ENCODE measurements at places on chromosomes 6 and 20. TPM values are rescaled to one million over a fixed set of nuclear protein-coding genes. Genes with fewer than 3 reads are reported as not detected.

The KCNK5 gene
- 11.0 TPM for total RNA-seq

The ANKRD66 gene
- not detected for total RNA-seq

The CFAP61 gene
- not detected for total RNA-seq

The EIF6 gene
- 176 TPM for total RNA-seq

The CLPSL1 gene
- total RNA-seq = not detected

The PTCRA gene
- not detected for total RNA-seq

The BPIFB2 gene
- total RNA-seq = 93.5 TPM

The C20orf144 gene
- not detected for total RNA-seq

The NR2E1 gene
- not detected for total RNA-seq

DNA sequence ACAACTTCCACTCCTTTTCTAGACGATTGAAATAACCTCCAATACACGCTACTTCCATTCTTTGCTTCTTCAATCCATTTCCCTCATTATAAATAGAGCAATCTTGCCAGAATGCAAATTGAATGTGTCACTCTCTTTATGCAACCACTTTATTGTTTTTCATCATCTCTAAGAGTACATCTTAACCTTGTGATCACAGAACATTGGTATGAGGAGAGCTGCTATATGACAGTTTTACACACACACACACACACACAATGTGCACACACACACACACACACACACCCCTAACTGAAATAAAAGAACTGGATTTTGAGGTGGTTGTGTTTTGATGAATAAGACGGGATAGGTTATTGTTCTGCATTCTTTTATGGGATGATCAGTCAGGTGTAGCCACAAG is 187.0 kb downstream of the HDGFL1 start:
- no peak for DNase-seq

GRCh38 chr20:7226156-7226555 is 458.7 kb downstream of the BMP2 start:
- DNase-seq = no peak

GRCh38 chr20:53510262-53510661 is 83.4 kb downstream of the ZNF217 start:
- DNase-seq = no peak

GRCh38 chr6:145189836-145190235 is 545.5 kb downstream of the EPM2A start:
- DNase-seq = no peak

GRCh38 chr6:84779380-84779779 is 15.0 kb upstream of the TBX18 start:
- DNase-seq = no peak

DNA sequence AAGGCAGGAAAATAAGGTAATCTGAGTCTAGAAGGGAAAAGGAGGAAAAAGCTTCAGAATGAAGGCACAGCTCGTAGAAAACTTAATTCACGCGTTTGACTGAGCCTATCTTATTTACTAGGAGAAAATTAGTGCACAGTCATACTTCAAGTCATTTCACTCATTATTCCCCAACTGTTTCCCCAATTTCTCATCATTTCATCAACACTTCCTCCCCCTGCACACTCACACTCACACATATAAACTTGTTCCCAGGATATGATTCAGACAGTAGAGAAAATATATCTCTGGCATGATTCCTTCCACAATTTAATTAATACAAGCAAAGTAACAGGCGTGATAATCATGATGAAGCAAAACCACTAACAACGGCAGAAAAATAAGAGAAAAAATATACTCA is 94.5 kb upstream of the F13A1 start:
- no peak for DNase-seq

- no peak for DNase-seq
Measured at GRCh38 chr20:61500791-61501321, 248.8 kb downstream of the CDH4 start.

DNA sequence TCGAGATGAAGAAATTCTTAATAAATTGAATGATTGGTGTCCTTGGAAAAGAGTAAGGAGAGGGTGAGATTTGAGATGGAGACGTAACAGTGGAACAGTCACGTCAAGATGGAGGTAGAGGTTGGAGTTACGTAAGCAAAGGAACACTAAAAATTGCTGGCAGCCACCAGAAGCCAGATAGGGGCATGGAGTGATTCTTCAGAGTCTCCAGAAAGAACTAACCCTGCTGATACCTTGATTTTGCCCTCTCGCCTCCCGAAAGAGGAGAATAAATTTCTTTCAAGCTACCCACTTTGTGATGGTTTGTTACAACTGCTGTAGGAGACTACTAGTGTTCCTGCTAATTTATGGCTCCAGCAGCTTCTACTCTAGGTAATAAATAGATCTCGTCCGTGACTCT is 17.6 kb downstream of the CD2AP start:
- no peak for DNase-seq

DNA sequence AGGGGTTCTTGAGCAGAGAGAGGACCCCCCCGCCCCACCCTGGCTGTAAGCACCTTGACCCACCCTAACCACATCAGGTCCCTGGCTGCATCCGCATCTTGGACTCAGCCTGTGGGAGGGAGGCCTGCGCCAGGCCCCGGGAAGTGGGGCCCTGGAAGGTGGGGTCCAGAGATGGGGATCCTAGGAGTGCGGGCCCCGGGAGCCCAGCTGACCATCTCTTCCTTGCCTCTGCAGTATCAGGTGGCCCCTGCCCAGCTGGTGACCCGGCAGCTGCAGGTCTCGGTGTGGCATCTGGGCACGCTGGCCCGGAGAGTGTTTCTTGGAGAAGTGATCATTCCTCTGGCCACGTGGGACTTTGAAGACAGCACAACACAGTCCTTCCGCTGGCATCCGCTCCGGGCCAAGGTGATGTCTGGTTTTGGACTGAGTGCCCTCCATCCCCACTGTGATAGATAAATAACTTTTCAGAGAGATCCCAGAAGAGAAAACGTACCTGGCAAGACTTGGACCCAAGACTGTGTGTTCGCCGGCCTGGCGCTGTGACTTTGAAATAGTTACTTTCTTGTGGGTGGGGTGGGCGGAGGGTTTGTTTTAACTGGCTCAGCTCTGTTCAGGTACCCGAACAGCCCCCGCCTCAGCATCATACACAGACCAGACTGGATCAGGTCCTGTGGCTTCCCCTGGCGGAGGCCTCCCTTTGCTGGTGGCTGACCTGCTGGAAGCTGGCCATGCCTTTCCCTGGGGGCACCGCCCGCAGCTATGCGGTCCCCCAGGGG is 62.0 kb downstream of the EZR start:
- no peak for DNase-seq

GRCh38 chr6:21442874-21443273 is 150.7 kb upstream of the SOX4 start:
- no peak for DNase-seq

DNA sequence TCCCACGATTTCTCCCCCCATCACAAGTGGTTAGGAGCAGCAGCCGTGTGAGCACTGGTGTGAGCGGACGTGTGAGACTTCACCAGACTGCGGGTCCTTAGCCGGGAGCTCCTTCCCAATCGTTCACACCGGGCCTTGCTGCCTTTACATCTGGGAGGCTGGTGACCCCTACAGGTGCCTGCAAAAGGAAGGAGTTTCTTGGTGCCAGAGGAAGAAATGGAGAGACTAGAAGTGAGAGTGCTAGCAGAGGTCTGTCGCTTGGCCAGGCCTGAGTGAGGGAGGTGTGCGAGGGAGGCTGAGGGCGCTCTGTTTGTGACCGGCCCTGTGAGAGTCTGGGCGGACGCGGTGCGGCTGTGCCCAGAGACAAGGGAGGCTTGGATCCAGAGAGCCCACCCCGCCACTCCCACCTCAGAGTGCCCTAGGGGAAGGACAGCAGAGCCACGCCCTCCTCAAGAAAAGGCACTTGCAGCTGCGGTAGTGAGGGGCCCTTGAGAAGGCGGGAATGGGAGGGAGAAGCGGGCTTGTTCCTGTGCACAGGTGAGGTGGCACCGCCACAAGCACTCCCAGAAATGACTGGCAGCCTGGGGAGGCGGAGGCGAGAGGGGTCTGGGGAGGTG is 10.0 kb upstream of the ARMC2 start:
- DNase-seq = no peak

- DNase-seq = no peak
Measured at GRCh38 chr20:60787276-60787675, 464.8 kb upstream of the CDH4 start.

DNA sequence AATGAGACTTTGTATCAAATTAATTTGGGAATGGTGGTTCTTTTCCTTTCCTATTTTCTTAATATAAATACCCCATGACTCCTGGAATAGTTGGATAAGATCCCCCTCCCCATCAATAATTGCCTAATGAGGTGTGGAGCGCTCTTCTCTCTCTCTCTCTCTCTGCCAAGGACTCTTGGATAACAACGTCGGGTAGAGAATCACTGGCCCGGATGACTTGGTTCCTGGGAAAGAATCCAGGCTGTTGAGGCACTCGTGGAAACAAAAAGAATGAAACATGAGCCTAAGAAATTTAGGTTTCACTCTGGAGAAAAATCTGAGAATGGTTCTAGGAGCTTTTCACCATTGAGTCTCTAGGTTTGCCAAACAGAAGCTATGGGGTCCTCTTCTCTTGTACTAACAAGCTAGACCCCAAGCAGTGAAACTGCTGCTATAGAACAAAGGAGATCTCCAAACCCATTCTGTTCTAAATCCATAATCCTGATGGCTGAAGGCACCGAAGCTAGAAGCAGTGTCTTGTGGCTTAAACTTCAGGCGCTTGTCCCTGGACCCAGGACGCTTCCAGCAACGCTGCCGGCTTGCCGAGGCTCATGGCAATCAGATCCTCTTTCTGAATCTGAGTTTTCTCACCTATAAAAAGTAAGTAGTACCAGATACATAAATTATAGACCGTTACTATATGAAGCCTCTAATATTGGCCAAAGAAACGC is 241.6 kb upstream of the BTBD3 start:
- DNase-seq = no peak

DNA sequence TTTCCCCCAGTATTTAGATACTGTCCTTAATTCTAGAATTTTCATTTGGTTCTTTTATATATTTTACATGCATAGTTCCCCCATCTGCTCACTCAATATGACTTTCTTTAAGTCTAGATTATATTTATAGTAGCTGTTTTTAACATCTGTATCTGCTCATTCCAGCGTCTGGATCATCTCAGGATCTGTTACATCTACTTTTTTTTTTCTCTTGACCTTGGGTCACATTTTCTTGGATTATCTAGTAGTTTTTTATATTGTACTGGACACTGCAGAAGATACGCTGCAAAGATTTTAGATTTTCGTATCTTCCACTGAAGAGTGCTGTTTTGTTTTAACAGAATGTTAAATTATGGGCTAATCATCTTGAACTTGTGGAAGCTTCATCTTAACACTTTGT is 20.7 kb downstream of the RAB22A start:
- DNase-seq = no peak

GRCh38 chr20:34536798-34537394 is 20.7 kb downstream of the DYNLRB1 start:
- DNase-seq = no peak

- no peak for DNase-seq
Measured at GRCh38 chr20:56630506-56631317, 1.6 kb downstream of the TFAP2C start.

- DNase-seq = no peak
Measured at GRCh38 chr6:113104951-113105350, 752.2 kb upstream of the MARCKS start.

GRCh38 chr6:142871910-142872331 is 73.1 kb downstream of the HIVEP2 start:
- no peak for DNase-seq

DNA sequence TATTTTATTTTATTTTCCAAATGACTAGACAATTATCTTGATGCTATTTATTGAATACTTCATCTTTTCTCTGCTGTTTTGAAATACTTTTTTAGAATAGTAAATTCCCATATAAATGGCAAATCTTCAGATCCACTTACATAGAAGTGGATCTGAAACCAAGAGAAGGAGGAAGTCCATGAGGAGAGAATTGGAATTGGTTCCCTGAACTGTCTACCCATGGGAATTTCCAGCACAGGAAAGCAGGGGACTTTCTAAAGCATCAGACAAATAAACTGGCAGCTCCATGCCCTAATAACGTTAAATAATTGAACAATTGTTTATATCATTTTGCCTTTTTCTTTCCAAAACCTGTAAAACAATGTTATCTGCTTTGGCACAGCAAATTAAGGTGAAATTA is 47.1 kb upstream of the PNRC1 start:
- no peak for DNase-seq

- DNase-seq = no peak
Measured at GRCh38 chr6:169409742-169410312, 156.2 kb upstream of the THBS2 start.

DNA sequence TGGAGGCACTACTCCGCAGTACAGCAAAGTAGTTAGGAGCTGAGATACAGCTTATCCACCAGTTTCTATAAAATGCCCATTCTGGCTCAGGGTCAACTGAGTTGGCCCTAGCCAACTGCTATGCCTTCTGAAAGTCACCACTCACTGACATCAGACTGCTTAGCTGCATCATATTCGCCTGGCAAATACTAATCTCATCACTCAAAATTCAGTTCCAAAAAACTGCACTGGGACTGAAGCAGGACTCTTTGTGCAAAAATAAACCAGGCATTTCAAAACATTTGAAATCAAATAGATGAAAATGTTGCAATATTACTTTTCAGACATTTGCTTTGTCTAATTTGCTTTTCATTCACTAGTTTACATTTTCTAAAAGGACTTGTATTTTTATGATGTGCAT is 230.0 kb downstream of the ALDH8A1 start:
- no peak for DNase-seq

DNA sequence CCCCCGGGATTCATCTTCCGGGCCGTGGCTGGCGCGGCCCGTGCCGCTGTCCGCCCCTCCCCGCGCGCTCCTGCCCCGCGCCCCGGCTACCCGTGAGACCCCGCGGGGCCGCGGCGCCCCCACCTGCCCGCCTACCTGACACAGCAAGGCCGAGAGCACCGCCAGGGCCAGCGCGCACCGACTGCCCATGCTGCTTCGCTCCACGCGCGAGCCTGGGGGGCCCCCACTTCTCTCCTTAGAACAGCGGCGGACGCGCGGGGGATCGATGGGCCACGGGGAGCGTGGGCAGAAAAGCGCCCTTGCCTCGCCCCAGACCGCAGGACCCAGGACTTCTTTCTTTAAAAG is 955 bp downstream of the DLL1 start:
- DNase-seq = no peak

GRCh38 chr6:158083455-158084325 is 84.4 kb downstream of the SERAC1 start:
- DNase-seq = no peak

DNA sequence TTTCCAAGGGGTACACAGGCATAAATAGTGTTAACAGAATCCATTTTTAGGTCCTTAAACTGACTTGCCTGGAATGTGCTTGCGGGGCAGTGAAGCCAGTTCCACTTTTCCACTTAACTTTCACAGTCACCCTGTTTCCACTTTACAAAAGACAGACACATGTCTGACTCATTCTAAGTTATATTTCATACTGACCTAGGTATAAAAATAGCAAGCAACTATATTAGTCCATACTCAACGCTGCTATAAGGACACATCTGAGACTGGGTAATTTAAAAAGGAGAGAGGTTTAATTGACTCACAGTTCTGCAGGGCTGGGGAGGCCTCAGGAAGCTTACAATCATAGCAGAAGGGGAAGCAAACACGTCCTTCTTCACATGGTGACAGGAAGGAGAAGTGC is 88.2 kb downstream of the MTFR2 start:
- no peak for DNase-seq

DNA sequence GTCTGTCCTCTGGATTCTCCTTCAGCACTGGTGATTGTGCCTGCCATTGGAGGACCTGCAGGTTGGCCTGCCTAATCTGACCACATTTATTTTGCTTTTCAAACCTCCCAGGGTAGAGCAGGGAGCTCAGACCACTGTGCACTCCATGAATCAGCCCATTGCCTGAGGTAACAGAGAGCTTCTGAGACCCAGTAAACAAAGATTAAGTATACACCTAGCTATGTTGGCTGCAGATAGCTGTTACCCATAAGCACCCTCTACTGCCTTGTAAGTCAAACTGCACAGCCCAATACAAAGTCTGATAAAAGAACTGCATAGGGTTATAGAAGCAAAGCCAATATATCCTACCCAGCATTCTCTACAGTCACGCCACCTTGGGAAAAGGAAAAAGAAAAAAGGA is 338.7 kb downstream of the HTR1B start:
- DNase-seq = no peak

Measured in esophagus squamous epithelium (tissue), 5 donors.